ENCODE measurements at places on chromosomes 12 and 14.

DNA sequence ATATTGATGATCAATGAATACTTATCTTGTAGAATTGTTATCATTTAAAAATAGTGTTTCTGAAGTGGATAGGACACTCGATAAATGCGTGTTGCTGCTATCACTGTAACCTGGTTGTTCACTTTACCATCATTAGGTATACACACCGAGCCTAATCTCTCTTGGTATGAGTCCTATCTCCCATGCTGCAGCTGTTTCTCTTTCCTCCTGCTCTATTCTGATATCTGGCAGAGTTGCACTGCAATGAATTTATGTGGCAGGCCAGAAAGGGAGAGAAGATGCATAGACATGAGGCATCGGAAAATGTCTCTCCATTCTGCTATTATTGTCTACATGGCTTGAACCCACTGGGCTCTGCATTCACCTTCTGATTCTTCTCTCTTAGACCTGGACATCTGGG is 26.7 kb downstream of the KCNK10 start:
- no peak for DNase-seq

- no peak for DNase-seq
These were observed 260.3 kb downstream of the BCAT1 start for GRCh38 chr12:24688601-24689000.

DNA sequence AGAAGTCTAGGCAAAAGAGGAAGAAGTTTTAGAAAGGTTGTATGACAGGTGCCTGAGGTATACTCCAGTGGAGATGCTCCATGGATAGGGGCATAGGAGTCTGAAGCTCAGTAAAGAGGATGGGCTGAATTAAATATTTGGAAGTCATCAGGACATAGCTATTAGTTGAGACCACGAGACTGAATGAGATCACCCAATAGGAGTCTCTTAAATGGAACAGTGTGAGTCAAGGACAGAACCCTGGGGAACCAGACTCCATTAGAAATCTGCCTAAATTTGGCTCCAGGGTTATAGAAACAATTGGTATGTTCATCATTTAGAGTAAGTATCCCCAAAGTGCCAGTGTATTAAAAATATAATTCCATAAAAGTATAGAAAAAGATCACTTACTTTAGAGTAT is 172.6 kb downstream of the PRKCH start:
- no peak for DNase-seq

DNA sequence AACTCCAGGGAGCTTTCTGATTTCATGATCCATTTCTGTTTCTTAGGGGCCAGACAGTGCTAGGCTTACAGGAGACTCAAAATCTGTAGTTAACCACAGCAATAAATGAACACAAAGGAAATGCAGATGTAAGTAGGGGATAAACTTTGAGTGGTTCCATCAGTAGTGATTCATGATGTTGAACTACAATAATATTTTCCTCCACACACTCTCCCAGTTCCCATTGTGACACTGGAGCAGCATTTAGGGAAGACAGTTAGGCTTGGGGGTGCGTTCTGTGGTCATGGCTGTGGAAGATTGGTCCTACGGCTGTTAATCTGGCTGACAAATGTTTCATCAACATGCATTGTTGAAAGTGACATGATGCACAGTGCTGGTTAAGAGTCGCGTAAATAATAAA is 66.9 kb downstream of the HMGA2 start:
- no peak for DNase-seq

- no peak for DNase-seq
These were observed 156.2 kb downstream of the CAND1 start for GRCh38 chr12:67425394-67425793.

GRCh38 chr12:114253976-114254778 is 151.8 kb downstream of the TBX5 start:
- no peak for DNase-seq

GRCh38 chr12:106488884-106489283 is 93.9 kb upstream of the RFX4 start:
- no peak for DNase-seq

DNA sequence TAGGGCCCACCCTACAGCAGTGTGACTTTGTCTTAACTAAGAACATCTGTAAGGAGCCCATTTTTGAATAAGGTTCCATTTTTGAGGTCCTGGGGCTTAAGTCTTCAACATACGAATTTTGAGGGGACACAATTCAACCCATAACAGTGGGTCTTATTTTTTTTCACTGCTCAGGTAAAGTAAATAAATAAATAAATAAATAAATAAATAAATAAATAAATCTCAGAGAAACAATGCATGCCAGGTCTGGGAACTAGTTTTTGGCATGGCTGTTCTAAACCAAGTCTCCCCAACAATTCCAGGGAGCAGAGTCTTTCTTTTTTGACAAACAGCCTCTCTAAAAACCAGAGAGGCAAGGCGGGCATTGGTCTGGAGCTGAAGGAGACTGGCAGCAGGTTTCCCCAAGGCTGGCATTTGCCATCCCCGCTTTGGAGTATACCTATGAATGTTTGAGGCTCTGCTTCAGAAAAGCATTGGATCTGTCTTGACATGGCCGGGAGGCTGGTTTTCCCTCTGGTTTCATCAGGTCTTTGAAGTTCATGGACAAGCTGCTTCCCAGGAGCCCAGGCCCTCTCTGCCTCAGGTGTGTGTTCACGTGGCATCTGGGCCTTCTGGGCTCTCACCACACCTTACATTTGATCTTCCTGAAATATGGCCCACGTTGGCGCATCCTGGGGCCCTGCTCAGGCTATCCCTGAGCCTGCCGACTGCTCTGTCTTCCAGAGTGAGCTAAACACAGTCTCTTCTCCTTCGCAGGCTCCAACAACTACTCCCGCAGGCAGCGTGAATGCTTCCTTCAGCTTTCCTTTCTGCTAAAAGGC is 545.2 kb downstream of the BCL11B start:
- DNase-seq, result no peak

DNA sequence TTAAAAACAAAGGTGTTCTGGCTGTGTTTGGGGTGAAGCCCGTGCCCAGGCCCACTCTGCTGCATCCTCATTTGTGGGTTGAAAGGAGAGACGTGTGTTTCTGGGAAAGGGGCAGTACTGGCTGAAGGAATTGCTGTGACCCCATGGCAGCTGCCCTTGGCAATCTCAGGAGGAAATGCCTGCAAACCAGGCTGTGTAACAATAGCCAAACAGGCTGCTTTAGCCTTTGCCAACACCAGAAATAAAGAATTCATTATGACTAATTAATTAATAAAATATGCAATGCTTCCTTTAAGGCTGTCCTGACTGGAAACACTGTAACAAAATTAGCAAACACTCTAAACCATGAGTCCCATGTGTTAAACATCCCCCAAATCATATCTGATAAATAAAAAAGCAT is 53.0 kb upstream of the KRR1 start:
- DNase-seq, result no peak

DNA sequence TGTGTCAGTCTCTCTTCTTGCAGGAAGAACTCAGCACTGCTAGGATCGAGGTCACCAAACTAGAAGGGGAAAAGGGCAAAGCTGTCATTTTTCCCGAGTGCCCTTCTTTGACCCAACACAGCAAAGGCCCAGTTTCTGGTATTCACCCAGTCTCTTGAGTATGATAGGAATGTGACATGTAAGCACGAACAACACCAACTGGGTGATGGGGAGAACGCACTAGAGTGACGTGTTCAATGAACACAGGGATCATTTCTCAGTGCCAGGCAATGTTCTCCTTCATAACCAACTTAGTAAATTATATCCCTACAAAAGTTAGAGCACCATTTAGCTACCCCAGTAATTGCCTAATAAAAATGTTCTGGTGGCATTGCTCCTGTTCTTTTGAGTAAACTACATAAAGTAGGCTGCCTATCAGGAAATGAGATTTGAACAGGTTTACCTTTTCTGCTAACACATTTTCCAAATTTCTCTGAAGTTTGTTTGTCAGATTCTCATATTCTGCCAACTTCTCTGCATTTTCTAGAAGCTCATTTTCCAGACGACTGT is 64.5 kb downstream of the NIN start:
- DNase-seq, result no peak

DNA sequence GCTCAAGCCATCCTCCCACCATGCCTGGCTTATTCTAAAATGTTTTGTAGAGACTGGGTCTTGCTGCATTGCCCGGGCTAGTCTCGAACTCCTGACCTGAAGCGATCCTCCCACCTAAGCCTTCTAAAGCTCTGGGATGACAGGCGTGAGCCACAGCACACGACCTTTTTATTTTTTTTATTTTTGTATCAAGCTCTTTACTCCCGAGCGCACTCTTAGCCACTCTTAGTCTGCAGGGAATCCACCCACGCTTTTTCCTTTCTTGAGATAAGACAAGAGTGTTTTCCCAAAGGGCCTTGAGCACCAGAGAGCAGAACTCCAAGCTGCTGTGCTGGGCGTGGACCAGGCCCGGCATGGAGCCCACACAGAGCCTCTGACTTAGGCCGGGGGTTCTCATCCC is 23.4 kb downstream of the MAP1LC3B2 start:
- no peak for DNase-seq

GRCh38 chr12:9742661-9743060 is 9.8 kb upstream of the CLECL1 start:
- no peak for DNase-seq

DNA sequence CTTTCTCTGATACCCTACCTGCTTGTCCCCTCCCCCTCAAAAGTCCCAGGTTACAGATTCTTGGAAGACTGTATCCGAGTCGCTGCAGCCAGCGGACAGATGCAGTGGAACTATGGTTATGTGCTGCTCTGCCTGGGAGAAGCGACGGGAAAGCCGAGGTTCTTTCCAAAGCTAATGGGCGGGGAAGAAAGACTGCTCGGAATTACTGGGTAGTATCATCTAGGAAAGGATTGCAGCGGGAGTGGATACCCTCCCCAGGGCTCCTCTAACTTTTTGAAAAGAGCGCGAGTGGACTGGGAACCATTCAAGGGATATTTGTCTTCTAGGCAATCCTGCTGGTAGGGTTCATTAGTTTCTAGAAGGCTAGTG is 1.4 kb downstream of the PTHLH start:
- DNase-seq, result no peak

- DNase-seq, result no peak
These were observed 277.2 kb downstream of the SYT1 start for GRCh38 chr12:79141776-79142175.

GRCh38 chr14:66359500-66359899 is 126.7 kb upstream of the CCDC196 start:
- peak; percentile 48 for DNase-seq

GRCh38 chr12:95790917-95791849 is 619 bp upstream of the NTN4 start:
- DNase-seq, result peak; percentile 22

DNA sequence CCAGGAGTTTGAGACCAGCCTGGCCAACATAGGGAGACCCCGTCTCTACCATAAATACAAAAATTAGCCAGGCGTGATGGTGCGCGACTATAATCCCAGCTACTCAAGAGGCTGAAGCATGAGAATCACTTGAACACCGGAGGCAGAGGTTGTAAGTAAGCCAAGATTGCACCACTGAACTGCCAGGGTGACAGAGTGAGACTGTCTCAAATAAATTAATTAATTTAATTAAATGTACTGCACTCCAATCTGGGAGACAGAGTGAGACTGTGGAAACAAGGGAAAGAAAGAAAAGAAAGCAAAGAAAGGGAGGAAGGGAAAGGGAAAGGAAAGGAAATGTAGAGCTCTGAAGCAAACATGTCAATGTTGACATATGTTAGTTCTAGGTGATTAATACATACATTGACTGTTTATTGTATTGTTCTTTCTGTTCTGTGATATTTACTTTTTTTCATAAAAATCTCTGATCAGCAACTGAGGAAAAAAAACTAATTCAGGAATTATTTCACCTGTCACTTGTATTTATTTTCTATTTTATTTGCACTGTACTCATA is 99.6 kb downstream of the DENND5B start:
- no peak for DNase-seq

DNA sequence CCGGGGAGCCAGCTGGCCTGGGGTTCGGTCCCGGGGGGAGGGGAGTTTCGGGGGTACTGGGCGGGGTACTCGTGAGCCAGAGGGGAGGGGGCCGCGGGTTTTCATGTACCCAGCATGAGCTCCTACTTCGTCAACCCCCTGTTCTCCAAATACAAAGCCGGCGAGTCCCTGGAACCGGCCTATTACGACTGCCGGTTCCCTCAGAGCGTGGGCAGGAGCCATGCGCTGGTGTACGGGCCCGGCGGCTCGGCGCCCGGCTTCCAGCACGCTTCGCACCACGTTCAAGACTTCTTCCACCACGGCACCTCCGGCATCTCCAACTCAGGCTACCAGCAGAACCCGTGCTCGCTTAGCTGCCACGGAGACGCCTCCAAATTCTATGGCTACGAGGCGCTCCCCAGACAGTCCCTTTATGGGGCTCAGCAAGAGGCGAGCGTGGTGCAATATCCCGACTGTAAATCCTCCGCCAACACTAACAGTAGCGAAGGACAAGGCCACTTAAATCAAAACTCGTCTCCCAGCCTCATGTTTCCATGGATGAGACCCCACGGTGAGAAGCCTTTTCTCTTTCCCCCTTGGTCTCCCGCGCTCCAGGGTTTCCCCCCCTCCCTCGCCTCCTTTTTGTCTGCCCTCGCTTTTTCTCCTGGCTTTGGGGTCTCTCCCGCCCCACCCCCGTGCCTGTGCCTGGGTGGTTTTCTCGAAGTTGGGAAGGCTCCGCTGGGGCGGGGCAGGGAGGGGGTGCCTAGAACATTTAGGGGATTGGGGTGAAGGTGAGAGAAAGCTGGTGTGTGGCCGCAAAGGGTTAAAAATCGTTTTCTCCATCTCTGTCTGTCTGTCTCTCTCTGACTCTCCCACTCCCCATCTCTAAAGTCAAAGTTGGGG is 627 bp downstream of the HOXC8 start:
- DNase-seq, result no peak

- no peak for DNase-seq
These were observed 245.3 kb downstream of the ZFP36L1 start for GRCh38 chr14:68547305-68548193.

DNA sequence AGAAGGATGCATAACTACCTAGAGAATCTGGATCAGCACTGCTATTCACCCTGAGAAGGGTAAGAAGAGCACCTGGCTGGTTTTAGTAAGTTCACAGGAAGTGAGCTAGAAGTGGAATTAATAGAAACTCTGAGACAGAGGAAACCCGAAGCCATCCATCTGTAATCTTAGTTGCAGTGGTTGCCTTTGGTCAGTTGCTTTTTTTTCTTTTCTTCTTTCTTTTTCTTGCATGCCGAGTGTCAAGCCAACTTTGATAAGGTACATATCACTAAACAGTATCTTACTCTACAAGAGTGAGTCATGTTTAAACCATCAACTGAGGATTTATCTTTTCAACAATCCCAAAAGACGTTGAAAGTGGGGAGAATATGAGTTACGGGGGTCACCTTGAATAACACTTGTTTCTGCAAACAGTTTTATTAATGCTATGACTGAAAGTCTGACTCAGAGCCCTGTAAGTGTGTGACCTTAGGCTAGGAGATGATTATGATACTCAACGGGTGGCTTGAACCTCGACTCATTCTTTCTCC is 26.7 kb downstream of the C12orf75 start:
- DNase-seq, result no peak

GRCh38 chr12:43551279-43551970 is 578 bp downstream of the ADAMTS20 start:
- DNase-seq, result peak; percentile 11

DNA sequence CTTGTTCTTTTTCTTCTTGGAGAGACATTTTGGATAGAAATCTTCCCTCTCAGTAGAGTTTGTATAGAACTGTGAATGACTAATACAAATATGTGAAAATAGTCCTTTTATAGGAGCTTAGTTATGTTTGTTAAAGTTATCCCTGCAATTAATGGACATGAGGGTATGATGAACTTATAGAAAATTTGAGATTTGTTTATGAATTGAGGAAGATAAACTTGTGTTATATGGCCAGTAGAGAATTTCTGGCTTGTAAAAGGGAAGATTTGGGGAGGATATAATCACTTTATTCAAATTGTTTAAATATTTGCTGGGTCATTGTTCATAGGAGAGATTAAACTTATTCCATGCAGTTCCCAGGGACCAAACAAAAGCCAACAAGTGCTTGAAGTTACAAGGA is 119.6 kb downstream of the DAAM1 start:
- DNase-seq, result no peak
